ENCODE measurements at places on chromosomes 12 and 14. TPM values are rescaled to one million over a fixed set of nuclear protein-coding genes. Genes with fewer than 3 reads are reported as not detected.

- no peaks in the 10 kb centered on the region for H3K4me1 ChIP-seq
- no peak for DNase-seq
- no peaks in the 10 kb centered on the region for H3K27me3 ChIP-seq
Measured at GRCh38 chr12:131151558-131152345, 198.0 kb downstream of the ADGRD1 start.

DNA sequence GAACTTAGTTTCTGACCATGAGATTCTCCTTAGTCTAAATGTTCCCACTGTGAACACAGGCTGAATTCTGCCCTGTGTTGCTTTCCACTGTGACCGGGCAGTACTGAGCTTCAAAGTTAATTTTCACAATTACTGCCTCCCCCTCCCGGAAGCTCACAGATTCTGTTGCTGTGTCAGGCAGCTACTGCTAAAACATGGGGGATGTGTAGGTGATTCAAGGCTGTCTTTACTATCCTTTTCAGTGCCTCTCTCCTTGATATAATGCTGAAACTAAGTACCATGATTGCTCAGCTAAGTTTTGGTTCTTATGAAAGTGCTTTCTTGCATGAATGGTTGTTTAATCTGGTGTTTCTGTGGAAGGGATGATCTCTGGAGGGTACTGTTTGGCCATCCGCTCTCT is 428.3 kb upstream of the NOVA1 start:
- H3K36me3 ChIP-seq, result no peaks in the 10 kb centered on the region
- H3K4me1 ChIP-seq, result no peaks in the 10 kb centered on the region
- no peak for DNase-seq
- no peak overlapping the region for H3K27ac ChIP-seq
- H3K27me3 ChIP-seq, result no peaks in the 10 kb centered on the region

GRCh38 chr12:30792648-30793499 is 38.1 kb upstream of the CAPRIN2 start:
- no peak overlapping the region for H3K4me3 ChIP-seq
- no peak overlapping the region for H3K27ac ChIP-seq
- DNase-seq, result no peak
- H3K36me3 ChIP-seq, result no peaks in the 10 kb centered on the region
- peaks cover 5% of the 10 kb centered on the region for H3K27me3 ChIP-seq

- no peak for DNase-seq
- no peaks in the 10 kb centered on the region for H3K4me1 ChIP-seq
- H3K4me3 ChIP-seq, result no peak overlapping the region
- no peaks in the 10 kb centered on the region for H3K27me3 ChIP-seq
- H3K27ac ChIP-seq, result no peak overlapping the region
- H3K36me3 ChIP-seq, result no peaks in the 10 kb centered on the region
Measured at GRCh38 chr12:18953505-18953904, 176.0 kb upstream of the PLEKHA5 start.

Gene MYO1A
- total RNA-seq, result 0.70 TPM

DNA sequence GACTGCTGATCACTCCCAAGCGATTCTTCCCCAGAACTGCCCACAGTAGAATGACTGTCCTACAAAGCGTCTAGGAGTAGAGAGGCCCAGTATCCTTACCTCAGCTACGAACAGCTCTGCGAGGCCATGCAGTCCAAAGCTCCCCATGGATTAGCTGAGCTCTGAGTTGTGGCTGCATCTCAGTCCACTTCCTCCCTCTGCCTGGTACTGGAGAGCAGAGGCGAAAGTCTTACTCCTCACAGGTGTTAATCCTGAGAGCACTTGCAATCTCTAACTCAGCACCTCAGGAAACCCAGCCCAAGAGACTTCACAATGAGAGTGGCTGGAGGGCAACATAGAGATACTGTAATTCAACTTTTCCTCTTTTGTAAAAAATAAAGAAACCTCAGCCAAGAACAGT is 493.1 kb downstream of the BCAT1 start:
- no peaks in the 10 kb centered on the region for H3K36me3 ChIP-seq
- no peak overlapping the region for H3K27ac ChIP-seq
- no peaks in the 10 kb centered on the region for H3K4me1 ChIP-seq
- no peaks in the 10 kb centered on the region for H3K27me3 ChIP-seq
- DNase-seq, result no peak

GRCh38 chr14:24226473-24226872 is 5.7 kb downstream of the NEDD8 start:
- H3K27me3 ChIP-seq, result no peaks in the 10 kb centered on the region
- no peak overlapping the region for H3K27ac ChIP-seq
- H3K36me3 ChIP-seq, result no peaks in the 10 kb centered on the region
- no peak overlapping the region for H3K4me3 ChIP-seq
- DNase-seq, result no peak
- peaks cover 9% of the 10 kb centered on the region for H3K4me1 ChIP-seq

DNA sequence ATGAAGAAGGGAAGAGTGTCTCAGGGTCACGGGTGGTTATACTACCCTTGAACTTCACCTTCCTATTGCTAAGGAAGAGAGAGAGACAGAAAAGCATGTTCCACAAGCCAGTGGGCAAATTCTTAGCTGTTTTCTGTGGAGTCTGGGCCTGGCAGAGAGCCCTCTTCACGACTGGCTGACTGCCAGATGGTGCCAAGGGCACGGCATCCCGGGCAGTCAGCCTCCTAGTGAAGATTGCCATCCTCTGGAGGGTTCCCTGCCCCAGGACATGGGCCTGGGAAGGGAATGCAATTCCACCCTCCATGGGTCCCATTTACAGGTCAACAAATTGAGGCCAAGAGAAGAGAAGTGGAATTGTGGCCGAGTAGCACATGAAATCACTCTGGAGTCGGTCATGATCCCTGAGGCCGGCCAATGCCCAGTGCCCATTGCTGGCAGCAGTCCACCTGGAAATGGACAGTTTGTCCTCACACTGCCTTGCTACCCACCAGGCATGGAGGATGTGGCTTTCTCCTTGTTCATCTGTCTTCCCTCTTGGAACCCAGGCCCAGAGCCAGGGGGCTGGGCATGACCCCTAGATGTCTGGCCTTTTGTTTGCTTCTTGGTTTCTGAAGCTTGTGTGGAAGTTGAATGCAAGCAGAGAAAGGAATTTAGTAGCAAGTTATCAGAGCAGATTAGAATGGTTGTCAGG is 9.9 kb downstream of the TUNAR start:
- DNase-seq, result no peak
- no peak overlapping the region for H3K4me3 ChIP-seq
- H3K27ac ChIP-seq, result no peak overlapping the region
- H3K27me3 ChIP-seq, result no peaks in the 10 kb centered on the region
- H3K4me1 ChIP-seq, result no peaks in the 10 kb centered on the region

Gene DNAI7
- not detected for total RNA-seq

Gene PTGDR
- 0.66 TPM for total RNA-seq

DNA sequence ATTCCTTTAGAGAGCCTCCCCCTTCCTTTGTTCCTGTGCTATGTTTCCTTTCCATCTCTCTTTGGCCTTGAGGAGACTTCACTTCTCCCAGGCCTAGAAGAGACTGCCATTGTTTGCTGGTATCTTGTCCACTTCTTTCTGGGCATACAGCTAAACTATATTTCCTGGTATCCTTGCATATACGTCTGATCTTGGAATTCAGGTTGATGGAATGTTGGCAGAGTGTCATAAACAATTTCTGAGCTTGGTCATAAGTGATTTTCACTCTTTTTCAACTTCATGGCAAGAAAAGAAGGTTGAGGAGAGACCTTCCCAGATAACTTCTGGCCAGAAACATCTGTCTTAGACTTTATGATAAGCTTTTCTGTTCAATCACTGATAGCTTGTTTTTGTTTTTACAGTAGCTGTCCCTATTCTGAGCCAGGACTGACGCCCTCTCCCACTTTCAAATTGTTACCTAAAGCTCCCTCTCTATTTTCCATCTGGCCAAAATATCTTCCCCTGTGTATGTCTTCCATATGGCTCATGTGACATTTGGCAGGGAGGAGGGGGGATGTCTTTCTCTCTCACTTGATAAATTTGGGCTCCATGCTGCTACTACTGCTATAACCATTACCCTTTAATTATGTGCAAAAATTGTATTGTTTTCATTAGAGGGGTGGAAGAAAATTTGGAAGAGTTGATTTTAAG is 457.0 kb downstream of the ADAMTS20 start:
- no peaks in the 10 kb centered on the region for H3K36me3 ChIP-seq
- H3K4me1 ChIP-seq, result no peaks in the 10 kb centered on the region
- no peak overlapping the region for H3K27ac ChIP-seq
- no peak for DNase-seq
- no peaks in the 10 kb centered on the region for H3K27me3 ChIP-seq
- H3K4me3 ChIP-seq, result no peak overlapping the region
